Aorta (tissue), 5 donors: ENCODE measurements at places on chromosomes 3 and 15.

DNA sequence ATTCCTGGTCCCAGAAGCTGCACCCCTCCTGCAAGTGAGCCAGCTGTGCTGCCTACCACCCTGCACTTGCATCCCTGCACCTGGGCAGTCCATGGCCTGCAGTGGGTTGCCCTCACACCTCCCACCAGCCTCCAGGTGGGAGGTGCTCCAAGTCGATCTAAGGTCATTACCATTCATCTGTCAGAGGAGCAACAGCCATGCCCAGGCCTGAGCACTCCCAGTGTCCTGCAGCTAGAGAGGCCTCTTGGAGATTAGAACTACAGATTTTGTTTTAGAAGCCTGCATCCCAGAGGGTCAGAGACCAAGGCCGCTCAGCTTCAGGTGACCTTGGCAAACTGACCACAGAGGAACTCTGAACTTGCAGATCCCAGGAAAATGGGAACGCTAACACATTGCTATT, 9.0 kb upstream of the ZXDC start:
- H3K4me1 ChIP-seq, result no peaks in the 10 kb centered on the region
- no peak overlapping the region for H3K27ac ChIP-seq
- no peaks in the 10 kb centered on the region for H3K27me3 ChIP-seq
- H3K4me3 ChIP-seq, result no peak overlapping the region

- H3K27me3 ChIP-seq, result no peaks in the 10 kb centered on the region
- H3K4me1 ChIP-seq, result no peaks in the 10 kb centered on the region
- no peak for DNase-seq
Observed at GRCh38 chr3:113295463-113295862, 84.1 kb downstream of the BOC start.

DNA sequence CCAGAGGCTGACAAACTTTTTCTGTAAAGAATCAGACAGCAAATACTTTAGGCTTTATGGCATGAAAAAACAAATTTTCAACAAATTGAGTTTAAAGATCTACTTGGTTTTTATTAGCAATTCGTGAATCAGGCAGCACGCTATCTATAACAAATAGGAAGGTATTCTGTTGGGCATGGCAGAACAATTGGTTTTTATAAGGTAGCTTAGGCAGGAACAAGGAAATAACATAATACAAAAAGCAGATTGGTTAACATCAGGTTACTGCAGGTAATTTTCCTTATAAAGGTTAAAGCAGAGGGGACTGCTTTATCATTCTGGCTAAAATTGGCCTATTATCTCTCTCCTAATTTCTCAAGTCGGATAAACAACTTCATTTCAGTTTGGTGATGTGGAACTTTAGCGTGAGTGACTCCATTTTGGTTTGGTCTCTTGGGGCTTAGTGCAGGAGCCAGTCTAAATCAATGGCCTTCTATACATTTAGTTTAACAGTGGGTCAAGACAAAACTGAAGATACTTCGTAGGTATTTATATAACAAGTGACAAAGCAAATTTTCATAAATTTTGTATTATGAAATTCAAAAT, 26.8 kb downstream of the ZBTB38 start:
- no peaks in the 10 kb centered on the region for H3K36me3 ChIP-seq
- H3K27me3 ChIP-seq, result no peaks in the 10 kb centered on the region
- H3K27ac ChIP-seq, result no peak overlapping the region
- H3K4me3 ChIP-seq, result no peak overlapping the region

DNA sequence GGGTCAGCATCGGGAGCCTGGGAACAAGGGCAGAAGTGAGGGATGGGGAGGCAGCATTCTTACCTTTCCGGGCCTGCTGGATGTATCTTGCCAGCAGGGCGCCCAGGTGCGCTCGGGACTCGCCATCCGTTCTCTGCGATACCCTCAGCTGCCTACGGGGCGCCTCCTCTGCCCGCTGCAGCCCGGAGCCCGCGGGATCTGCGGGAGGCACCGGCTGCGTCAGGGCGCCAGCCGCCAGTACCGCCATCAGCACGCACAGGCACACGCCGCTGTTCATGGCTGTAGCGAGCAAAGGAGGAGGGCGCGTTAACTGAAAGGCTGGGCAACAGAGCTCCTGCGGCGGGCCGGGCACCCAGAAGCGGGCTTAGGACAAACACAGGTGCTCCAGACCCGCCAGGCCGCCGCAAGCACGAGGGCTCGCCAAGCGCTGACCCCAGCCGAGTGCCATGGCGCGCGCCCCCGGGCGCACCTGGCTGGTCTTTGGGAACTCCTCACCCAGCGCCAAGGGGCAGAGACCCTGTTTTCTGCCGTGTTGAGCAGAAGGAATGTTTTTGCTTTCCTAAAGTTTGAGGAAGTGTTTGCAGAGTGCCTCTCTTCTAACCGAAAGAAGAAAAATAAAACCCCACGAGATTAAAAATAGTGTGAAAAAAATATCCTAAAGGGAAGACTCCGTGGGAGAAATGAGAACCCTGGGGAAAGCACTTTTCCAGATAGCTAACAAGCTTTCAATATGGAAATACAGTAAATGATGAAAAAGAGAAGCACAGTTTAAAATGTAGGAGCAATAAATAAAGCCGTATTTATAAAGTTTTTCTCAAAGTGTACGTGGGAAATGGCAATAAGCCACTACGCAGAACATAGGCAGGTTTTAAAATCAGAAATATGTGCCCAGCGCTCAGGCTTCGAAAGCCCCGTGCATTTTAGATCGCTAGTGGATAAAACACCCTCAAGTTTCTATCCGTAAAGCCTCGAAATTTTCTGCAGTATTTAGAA, 2.3 kb downstream of the CCK start:
- H3K27ac ChIP-seq, result no peak overlapping the region
- H3K36me3 ChIP-seq, result no peaks in the 10 kb centered on the region
- no peak overlapping the region for H3K4me3 ChIP-seq
- H3K27me3 ChIP-seq, result no peaks in the 10 kb centered on the region

GRCh38 chr3:136495213-136495612, 245.1 kb downstream of the PCCB start:
- no peaks in the 10 kb centered on the region for H3K4me1 ChIP-seq
- H3K27me3 ChIP-seq, result no peaks in the 10 kb centered on the region
- H3K36me3 ChIP-seq, result peaks cover 3% of the 10 kb centered on the region
- no peak overlapping the region for H3K27ac ChIP-seq

- no peaks in the 10 kb centered on the region for H3K36me3 ChIP-seq
- H3K27ac ChIP-seq, result no peak overlapping the region
- no peaks in the 10 kb centered on the region for H3K4me1 ChIP-seq
- H3K4me3 ChIP-seq, result no peak overlapping the region
- H3K27me3 ChIP-seq, result no peaks in the 10 kb centered on the region
Observed at GRCh38 chr3:133137042-133137996, 99.1 kb downstream of the TMEM108 start.

GRCh38 chr3:86837871-86838270, 153.1 kb downstream of the VGLL3 start:
- H3K4me1 ChIP-seq, result no peaks in the 10 kb centered on the region
- H3K4me3 ChIP-seq, result no peak overlapping the region
- no peaks in the 10 kb centered on the region for H3K36me3 ChIP-seq
- no peaks in the 10 kb centered on the region for H3K27me3 ChIP-seq

DNA sequence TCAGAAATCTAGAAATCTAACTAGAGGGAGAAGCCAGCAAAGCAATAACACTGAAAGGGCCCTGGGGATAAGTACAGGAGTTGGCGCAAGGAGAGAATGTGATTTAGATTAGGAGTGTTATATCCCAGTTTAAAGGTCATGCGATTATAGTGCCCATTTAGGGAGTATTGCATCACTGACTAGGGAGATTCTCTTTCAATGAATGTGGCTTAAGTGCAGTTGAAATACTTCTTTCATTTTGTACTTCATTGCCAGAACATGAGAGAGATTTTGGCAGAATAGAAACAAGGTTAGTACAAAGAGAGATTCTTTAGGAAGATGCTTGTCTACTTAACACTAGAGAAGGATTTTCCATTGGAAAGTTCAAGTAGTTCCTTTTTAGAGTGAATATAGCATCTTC, 13.9 kb downstream of the ROBO2 start:
- no peak for DNase-seq
- no peaks in the 10 kb centered on the region for H3K36me3 ChIP-seq
- H3K4me1 ChIP-seq, result no peaks in the 10 kb centered on the region
- no peak overlapping the region for H3K4me3 ChIP-seq

DNA sequence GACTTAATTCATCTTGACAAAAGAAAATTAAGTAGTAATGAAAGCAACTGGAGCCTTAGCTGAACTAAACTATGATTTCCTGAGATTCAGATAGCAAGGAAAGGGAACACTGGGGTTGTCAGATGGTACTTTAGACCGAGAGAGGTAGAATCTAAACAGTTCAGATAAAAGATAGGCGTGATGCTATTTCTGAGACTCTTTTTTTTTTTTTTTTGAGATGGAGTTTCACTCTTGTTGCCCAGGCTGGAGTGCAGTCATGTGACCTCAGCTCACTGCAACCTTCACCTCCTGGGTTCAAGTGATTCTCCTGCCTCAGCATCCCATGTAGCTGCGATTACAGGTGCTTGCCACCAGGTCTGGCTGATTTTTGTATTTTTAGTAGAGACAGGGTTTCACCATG, 279.9 kb upstream of the UMPS start:
- no peak overlapping the region for H3K27ac ChIP-seq
- H3K36me3 ChIP-seq, result peaks cover 26% of the 10 kb centered on the region
- H3K4me3 ChIP-seq, result no peak overlapping the region
- H3K27me3 ChIP-seq, result no peaks in the 10 kb centered on the region
- no peaks in the 10 kb centered on the region for H3K4me1 ChIP-seq

- no peak for DNase-seq
- no peaks in the 10 kb centered on the region for H3K36me3 ChIP-seq
- H3K4me1 ChIP-seq, result peaks cover 4% of the 10 kb centered on the region
- H3K27ac ChIP-seq, result no peak overlapping the region
- H3K27me3 ChIP-seq, result no peaks in the 10 kb centered on the region
- no peak overlapping the region for H3K4me3 ChIP-seq
Observed at GRCh38 chr3:176293276-176293675, 904.0 kb downstream of the TBL1XR1 start.

DNA sequence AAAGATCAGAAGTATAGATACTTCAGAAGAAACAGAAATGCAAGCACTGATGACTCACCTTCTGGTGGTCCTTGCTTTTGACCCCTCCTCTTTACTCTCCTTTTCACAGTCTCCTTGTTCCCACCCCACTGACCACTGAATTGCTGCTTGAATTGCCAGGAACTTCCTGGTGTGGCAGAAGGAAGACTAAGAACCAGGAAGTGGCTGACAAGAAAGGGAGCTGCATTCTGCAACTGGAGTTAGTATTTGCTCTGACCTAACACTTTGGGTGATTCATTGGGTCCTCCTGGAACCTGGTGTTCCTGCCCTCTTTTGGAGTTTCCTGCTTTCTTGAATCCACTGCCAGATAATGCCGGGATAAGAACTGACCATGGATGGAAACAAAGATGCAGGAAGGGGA, 23.0 kb downstream of the KY start:
- no peak overlapping the region for H3K27ac ChIP-seq
- no peak for DNase-seq
- H3K4me3 ChIP-seq, result no peak overlapping the region
- peaks cover 2% of the 10 kb centered on the region for H3K36me3 ChIP-seq
- H3K27me3 ChIP-seq, result no peaks in the 10 kb centered on the region

- H3K27ac ChIP-seq, result no peak overlapping the region
- H3K4me3 ChIP-seq, result no peak overlapping the region
- no peaks in the 10 kb centered on the region for H3K36me3 ChIP-seq
- H3K27me3 ChIP-seq, result no peaks in the 10 kb centered on the region
Observed at GRCh38 chr15:80798911-80799310, 19.7 kb downstream of the CEMIP start.

- no peak overlapping the region for H3K4me3 ChIP-seq
- no peaks in the 10 kb centered on the region for H3K27me3 ChIP-seq
- no peaks in the 10 kb centered on the region for H3K4me1 ChIP-seq
Observed at GRCh38 chr3:113186566-113186965, 24.8 kb upstream of the BOC start.

- H3K27me3 ChIP-seq, result no peaks in the 10 kb centered on the region
- no peaks in the 10 kb centered on the region for H3K4me1 ChIP-seq
- H3K27ac ChIP-seq, result no peak overlapping the region
- no peak for DNase-seq
- no peak overlapping the region for H3K4me3 ChIP-seq
Observed at GRCh38 chr3:67650084-67650483, 4.3 kb downstream of the SUCLG2 start.
